ENCODE measurements at places on chromosomes 4 and X.

GRCh38 chr4:181835348-181835747, 407.9 kb upstream of the TENM3 start:
- no peak for DNase-seq

DNA sequence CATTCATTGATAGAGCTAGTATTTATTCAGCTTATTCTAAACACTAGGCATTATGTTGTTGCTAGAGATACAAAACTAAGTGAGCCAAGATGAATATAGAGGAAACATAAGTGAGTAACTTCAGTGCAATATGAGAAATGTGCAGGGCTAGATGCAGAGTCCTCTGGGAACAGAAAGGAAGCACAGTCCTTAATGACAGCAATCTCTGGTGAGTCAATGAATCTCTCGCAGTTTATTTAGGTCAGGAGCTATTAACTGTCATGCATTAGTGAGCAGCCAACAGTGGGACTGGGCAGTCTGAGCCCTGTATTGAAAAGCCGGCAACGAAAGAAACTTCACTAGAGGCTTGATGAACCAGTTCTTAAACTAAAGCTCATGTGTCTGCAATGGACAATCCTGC, 598.1 kb upstream of the MAGEB2 start:
- no peak for DNase-seq

DNA sequence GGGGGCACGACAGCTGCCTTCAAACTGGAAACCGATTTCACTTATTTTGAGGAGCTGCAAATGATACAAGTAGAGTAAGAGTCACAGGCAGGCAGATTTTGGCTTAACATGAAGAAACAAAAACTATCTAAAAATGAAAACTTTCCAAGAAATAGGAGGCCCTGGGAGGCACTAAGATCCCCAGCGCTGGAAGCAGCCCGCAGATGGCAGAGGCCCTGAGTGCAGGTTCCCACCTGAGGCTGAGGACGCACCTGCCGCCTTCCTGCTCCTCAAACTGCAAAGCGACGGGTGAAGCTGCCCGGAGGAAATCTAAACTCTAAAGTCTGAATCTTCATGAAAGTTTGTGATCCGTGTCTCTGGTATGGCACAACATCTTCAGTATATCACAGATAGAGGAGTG, 138.7 kb downstream of the AFAP1 start:
- DNase-seq: no peak

DNA sequence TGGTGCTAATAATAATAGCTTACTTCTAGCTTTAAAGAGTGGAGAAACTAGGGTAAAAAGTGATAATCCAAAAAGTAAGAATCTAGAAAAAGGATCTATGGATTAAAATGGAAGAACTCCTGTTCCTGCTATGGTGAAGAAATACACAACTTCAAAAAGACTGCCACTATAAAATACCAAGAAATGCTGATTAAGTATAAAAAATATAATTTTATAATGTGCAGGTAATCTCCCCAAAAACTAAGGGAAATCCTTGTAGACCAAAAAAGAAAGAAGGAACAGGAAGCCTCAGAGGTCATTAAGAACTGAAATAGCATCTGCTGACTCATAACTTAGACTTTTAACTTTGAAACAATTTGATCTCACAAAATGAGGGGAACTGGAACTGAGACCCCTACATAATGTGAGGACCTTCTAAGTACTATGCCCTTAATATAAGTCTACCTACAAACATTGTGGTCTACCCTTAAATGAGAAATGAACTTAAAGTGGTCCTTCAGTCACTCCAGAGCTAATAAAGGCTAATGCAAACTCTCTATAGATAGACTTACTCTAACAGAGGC, 50.6 kb upstream of the SRPX start:
- DNase-seq: no peak

- DNase-seq: no peak
Measured at GRCh38 chr4:82903737-82904136, 3.2 kb downstream of the THAP9 start.

DNA sequence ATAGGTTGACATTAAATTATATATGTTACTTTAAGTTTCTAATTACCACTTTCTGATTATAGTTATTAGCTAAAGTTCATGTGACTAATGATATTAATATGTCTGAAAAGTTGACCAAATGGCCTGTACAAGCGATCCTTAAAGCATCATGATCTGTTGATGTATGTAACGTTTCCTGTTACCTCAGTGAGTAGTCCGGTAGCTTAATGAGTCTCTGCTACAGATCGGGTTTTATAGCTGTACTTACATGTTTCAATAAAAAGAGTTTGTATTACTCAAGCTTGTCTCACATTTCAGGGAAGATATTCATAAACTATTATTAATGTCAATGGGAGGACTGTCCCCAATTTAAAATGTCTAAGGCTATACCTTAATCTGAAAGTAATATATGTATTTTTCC, 246.3 kb downstream of the PPP3CA start:
- DNase-seq: no peak

DNA sequence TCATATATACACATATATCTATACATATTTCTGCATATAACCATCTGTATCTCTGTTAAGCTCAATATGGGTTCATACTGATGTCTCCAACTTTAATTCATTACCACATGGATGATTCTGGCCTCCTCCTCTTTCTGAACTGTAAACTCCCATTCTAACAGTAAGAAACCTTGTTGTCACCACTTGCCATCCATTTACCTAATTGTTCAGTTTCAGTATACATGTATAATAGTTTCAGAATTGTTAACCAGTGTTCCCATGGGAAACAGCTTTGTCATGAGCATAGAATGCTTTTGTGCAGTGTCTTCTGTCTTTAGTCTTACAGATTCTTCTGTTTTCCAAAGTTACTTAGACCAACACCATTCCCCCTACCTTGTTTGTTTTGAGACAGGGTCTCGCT, 35.9 kb downstream of the SLC9A6 start:
- no peak for DNase-seq

DNA sequence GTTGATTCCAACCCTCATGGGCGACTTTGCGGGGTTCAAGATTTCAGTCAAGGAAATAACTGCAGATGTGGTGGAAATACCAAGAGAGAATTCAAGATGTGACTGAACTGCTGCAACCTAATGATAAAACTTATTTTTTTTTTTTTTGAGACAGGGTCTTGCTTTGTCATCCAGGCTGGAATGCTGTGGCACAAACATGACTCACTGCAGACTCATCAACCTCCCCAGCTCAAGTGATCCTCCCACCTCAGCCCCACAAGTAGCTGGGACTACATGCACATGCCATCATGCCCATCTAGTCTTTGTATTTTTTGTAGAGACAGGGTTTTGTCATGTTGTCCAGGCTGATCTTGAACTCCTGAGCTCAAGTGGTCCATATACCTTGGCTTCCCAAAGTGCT, 19.5 kb upstream of the WDFY3 start:
- DNase-seq: no peak

DNA sequence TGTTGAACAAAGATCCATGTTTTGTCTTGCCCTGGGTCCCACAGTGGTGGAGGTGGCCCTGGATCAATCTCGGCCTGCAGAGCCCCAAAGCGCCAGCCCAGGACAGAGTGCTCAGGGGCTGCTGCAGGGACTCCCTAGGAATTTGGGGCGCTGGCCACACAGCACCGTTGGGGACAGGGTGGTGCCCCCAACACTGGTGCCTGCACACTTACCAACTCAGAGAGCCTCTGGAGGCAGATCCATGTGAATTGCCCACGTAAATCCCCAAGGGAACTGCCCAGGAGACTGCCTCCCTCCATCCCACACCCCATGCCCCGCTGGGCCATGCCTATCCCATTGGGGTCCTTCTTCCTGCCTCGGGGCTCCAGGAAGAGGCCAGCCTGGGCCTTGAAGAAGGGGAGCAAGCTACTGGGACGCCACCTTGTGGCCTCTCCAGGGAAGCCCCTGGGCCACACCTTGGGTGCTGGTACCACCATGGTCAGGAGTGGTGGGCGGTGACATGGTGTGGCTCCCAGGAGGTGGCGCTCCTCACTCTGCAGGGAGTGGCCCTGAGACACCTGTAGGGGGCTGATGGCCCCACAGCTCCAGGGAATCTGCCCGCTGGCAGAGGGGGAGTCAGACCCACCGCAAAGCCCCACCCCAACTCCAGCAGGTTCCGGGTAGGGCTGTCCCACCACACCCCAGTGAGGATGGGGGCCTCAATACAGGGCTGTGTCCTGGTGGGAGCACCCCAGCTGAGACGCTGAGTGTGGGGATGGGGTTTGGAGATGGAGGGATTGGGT, 22.8 kb downstream of the CFAP99 start:
- peak; percentile 54 for DNase-seq

GRCh38 chrX:74521961-74522751, 92.3 kb downstream of the RLIM start:
- DNase-seq: no peak

DNA sequence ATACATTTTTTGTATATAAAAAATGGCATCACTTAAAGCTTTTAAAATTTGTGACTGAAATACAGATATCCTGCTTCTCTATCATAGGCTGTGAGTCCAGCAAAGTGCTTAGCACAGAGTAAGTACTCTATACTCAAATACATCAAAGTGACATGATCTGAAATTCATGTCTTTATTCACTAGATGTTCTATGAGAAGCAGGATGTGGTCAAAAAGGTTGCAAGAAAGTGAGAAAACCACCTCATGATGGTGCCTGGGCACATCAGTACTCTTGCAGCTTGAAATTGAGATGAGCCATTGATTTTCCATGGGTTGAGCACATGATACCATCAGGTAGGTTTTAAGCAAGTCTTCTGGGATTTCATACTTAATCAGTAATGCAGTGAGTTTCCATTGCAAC, 20.4 kb upstream of the SFRP2 start:
- DNase-seq: no peak

Data from stimulated activated CD8-positive, alpha-beta memory T cell treated with anti-CD3 and anti-CD28 coated beads, Interleukin-7, amount 100 ng/mL, for 4 hours (primary cell).